ENCODE measurements at places on chromosomes 1 and 21.

DNA sequence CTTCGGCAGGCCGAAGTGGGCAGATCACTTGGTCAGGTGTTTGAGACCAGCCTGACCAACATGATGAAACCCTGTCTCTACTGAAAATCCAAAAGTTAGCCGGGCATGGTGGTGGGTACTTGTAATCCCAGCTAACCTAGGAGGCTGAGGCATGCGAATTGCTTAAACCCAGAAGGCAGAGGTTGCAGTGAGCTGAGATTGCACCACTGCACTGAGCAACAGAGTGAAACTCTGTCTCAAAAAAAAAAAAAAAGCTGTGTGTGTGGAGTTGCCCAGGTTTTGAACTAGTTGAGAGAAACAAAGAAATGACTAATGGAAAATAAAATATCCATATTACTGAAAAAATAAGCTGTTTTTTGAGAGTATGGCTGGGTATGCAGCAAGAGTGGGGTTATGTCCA, 100.2 kb downstream of the GTF2B start:
- no peak for DNase-seq

GRCh38 chr21:20760221-20760620, 238.0 kb upstream of the NCAM2 start:
- DNase-seq: no peak

DNA sequence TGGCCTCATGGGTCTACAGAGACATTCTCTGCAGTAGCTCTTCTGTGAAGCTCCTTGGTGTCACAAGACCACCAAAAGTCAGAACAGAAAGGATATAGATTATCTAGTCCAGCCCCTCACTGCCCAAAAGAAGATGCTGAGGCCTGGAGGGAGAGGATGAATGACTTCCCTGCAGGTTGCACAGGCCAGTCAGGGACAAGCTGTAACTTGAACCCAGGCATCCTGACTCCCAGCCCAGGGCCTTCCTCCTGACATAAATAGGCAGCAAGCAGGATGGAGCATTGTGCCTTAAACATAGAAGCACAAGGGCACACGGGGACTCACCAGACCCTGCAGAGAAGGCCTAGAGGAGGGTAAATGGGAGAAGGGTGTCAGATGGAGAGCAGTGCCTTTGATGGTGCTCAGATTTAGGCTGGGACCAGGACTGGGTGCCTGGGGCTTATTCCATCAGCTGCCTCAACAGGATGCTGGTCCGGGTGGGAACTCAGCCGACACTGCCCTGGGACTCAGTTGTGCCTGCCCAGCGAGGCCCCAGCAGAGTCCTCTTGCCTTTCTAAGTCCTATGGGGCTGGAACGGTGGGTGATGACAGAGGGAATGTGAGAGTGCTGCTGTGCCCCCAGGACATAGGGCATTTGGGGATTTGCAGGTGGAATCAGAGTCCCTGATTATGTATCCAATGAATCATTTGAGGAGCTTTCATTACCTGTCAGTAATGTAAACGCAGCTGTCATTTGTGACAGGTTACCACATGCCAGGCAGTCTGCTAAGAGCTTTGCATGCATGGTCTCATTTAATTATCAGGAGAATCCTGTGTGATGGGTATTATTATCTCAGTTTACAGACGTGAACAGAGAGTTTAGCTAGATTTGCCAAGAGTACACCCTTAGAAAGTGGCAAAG, 13.2 kb downstream of the S100A7A start:
- DNase-seq: no peak

- DNase-seq: no peak
These were observed 4.4 kb downstream of the TGFB2 start for GRCh38 chr1:218349348-218350034.

DNA sequence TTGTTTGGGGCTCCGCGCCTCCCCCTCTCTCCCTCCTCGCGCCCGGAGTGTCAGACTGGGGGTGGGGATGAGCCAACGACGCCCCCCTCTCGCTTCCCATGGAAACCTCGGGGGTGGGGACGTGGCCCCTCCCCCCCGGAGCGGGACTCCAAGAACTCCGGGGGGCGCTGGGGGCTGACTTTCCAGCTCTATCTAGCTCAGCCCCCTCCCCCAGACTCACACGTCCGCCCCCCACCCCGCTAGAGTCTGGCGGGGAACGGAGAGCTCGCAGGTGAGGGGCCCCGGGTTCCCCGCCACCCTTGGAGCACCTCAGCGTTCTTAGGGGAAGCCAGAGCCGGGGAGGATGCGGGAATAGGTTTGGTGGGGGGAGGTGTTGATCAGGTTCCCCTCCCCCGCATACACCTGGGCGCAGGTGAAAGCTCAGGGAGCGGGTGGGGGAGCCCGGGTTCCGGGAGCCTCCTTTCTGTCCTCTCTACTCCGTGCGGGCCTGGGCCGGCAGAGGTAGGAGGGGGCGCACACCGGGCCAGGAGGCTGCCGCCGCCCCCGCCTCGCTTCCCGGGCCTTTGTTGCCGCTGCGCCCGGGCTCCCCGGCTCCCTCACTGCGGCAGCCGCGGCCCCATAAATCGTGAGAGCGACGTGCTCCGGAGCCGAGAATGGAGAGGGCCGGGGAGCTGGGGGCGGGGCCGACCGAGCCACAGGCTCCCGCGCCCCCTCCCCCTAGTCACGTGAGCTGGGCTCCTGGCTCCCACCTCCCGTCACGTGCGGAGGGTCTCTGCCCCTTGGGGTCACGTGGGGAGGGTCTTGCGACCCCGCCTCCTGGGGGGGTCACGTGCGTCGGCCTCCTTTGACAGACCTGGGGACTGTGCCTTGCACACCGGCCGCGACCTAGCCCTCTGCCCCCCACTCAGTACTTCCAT, 1.9 kb downstream of the EFNA3 start:
- no peak for DNase-seq

GRCh38 chr1:239538239-239538988, 152.0 kb downstream of the CHRM3 start:
- no peak for DNase-seq

DNA sequence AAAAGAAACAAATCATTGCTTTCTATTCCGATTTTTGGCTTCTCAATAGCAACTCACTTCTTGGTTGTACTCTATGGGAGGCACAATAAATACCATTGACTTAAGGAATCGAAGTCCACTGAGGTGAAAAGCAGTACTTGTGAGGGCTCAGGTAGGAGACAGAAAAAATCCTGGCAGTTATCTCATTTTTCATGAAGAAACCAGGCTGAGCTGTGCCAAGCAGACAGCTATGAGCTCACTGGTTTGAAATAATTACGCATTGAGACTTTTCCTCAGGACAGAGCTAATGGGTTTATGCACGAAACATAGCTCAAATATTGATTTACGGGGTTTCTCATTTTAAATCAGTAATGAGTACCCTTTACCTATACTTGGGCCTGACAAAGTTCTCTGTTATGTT, 18.5 kb downstream of the COLGALT2 start:
- no peak for DNase-seq

All from activated CD4-positive, alpha-beta T cell treated with anti-CD3 and anti-CD28 coated beads, Interleukin-2, amount 50 U/mL, for 24 hours (primary cell).